ENCODE measurements at places on chromosomes 16 and 17.

- DNase-seq = no peak
These were observed 236.4 kb upstream of the AXIN2 start for GRCh38 chr17:65797809-65798208.

GRCh38 chr17:31202968-31203367 is 94.1 kb downstream of the OMG start:
- DNase-seq = no peak

- peak; percentile 17 for DNase-seq
These were observed 83.8 kb upstream of the CCL2 start for GRCh38 chr17:34171245-34171818.

DNA sequence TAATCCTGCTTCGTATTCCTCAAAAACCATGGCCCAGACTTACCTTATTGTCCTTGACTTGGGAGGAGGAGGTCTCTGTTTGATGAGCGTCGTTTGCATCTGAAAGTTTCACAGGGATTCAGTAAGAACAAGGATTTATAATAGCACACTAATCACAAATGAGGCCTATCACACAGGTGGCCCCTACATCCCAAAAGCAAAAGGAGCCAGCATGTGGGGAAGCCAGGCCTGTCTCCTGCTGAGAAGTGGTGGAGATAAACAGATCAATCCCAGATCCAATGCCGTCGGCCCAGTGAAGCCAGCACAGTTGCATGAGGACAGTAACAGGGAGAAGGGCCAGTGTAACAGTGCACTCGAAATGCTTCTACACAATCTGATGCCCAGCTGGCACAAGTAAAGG is 13.3 kb upstream of the EVPL start:
- no peak for DNase-seq

- no peak for DNase-seq
These were observed 59.4 kb upstream of the ALOX12 start for GRCh38 chr17:6936370-6937028.

- DNase-seq = no peak
These were observed 44.4 kb downstream of the HAPSTR1 start for GRCh38 chr16:9135797-9136196.

GRCh38 chr17:7982666-7983065 is 19.7 kb upstream of the GUCY2D start:
- DNase-seq = no peak

DNA sequence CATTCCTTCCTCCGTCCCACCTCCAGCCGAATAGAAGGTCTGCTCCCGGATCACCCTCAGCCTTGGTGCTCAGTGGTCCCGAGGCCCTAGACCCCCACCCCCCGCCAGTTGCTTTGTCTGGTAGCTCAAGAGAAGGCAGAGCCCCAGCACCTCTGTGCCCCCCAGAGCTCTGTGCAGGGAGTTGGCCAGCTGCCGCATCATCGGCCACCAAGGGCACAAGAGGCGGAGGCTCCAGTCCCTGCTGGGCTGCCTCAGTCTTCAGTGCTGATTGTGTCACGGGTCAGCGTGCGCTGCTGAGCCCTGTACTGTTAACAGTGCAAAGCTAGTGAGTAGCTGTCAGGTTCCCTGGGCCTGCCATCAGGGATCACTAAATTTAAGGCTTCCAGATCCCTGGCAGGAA is 22.2 kb upstream of the DRG2 start:
- no peak for DNase-seq

GRCh38 chr17:69702078-69702477 is 287.6 kb downstream of the MAP2K6 start:
- DNase-seq = no peak

- DNase-seq = no peak
These were observed 57.1 kb downstream of the ENGASE start for GRCh38 chr17:79131701-79132100.

DNA sequence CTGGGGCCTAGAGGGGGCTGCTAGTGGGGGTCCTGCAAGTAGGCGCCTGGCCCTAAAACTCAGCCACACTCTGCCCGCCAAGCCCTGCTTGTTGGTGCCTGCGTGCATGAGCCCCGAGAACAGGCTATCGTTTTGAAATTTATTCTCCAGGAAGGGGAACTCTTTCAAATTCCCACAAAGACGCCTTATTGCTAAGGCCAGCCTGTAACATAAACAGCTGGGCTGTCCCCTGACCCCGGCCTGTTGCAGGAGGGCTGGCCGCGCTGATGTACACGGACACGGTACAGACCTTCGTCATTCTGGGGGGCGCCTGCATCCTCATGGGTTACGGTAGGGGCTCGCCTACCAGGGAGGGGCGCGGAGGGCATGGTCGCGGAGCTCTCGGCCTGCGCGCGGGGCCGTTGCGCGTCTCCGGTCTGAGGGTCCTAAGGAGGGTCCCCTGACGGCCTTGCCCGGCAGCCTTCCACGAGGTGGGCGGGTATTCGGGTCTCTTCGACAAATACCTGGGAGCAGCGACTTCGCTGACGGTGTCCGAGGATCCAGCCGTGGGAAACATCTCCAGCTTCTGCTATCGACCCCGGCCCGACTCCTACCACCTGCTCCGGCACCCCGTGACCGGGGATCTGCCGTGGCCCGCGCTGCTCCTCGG is 4.3 kb downstream of the SLC5A2 start:
- DNase-seq = no peak

DNA sequence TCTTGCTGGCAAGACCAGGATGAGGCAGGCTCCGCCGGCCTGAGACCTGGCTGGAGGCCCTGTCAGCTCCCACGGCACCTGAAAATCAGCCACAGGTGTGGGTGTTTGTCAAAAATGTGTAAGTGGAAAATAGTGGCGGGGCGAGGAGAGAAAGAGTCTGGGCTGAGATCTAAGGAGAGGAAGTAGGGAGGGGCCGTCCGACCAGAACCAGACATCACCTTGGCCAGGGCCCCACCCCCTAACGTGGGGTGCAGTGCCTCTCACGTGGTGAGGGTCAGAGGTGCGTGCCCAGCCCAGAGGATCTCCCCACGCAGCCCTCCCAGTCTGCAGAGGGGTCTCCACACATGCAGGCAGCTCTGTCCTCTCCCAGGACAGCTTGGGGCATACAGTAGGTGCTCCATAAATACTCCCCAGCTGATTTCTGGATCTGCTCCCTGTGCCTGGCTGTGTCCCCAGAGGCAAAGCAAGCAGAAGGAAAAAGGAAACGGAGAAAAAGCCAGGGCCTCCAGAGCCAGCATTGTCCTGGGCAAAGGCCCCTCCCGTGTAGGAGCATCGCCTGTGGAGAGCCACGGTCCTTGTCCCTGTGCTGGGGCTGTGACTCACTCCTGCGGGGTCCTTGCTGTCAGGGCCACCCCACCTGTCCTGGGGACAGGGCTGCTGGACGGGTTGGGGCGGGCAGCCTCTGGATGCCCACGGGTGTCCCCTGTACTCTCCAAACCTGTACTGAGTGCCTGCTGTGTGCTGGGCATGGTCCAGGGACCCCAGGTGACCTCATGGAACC is 16.7 kb downstream of the ZFPM1 start:
- DNase-seq = peak; percentile 53

GRCh38 chr16:4016005-4016352 is 100.3 kb downstream of the ADCY9 start:
- DNase-seq = no peak

DNA sequence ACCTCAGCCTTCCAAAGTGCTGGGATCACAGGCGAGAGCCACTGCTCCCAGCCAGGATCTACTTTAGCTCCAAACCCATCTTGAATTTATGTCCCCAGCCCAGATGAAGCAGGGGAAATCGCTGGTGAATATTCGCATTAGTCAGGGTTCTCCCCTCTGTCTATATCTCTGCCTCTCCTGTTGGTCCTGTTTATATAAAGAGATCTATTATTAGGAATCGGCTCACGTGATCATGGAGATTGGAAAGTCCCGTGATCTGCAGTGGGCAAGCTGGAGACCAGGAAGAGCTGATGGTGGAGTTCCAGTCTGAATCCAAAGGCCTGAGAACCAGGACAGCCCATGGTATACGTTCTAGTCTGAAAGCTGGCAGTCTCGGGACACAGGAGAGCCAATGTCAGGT is 382.8 kb downstream of the SEC14L1 start:
- DNase-seq = no peak

DNA sequence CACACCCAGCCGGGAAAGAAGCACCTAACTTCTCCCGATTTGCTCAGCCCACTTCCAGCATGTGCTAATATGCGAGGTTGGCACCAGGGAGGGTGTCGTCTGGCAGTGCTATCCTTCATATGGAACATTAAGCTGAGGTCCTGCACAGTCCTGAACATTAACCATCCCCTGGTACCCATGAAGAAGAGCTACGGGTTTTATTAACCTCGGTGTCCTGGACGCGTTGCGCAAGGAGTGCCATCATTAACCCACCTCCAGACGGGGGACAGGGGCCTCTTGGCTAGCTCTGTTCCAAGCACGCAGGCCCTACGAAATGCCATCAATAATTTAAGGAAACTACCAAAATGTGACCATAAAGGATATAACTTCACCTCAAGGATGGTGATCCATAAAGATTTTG is 193.5 kb downstream of the MAF start:
- DNase-seq = no peak

GRCh38 chr16:85857406-85857805 is 41.6 kb upstream of the IRF8 start:
- no peak for DNase-seq

DNA sequence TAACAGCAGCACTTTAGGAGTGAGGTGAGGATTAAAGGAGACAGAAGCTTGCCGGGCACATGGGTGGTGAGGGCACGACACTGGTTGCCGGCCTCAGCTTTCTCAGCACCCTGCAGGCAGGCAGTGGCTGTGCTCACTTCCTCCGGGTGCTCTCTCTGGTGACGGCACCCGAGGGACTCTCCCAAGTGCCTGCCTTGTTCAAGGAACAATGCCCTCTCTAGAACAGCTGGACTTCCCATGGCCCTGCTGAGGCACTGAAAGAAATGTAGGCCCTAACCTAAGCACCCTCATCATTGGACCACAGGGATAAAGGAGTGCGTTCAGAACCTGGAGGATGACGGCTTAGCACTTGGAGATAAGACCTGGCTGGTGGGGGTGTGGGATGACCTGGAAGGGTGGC is 72.7 kb downstream of the N4BP1 start:
- DNase-seq = no peak

GRCh38 chr17:80783486-80783885 is 208.2 kb upstream of the CHMP6 start:
- no peak for DNase-seq

- no peak for DNase-seq
These were observed 11.5 kb downstream of the CENPN start for GRCh38 chr16:81018496-81018895.

DNA sequence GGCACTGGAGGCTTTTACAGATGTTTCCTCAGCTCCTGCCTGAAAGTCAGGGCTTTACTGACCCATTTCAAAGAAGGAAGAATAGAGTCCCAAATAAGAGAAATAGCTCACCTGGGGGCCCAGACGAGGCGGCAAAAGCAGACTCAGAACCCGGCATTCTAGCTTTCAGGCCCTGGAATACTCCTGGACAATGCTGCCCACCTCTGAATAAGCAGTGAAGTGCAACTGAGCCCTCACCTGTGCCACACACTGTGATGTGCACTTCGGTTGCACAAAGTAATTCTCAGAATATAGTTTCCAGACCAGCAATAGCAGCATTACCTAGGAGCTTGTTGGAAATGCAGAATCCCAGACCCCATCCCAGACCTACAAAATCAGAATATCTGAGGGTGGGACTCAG is 54.6 kb downstream of the ZNF423 start:
- DNase-seq = no peak

- no peak for DNase-seq
These were observed 45.5 kb upstream of the SLC25A19 start for GRCh38 chr17:75334723-75335122.

GRCh38 chr16:86110726-86111125 is 211.8 kb downstream of the IRF8 start:
- no peak for DNase-seq

DNA sequence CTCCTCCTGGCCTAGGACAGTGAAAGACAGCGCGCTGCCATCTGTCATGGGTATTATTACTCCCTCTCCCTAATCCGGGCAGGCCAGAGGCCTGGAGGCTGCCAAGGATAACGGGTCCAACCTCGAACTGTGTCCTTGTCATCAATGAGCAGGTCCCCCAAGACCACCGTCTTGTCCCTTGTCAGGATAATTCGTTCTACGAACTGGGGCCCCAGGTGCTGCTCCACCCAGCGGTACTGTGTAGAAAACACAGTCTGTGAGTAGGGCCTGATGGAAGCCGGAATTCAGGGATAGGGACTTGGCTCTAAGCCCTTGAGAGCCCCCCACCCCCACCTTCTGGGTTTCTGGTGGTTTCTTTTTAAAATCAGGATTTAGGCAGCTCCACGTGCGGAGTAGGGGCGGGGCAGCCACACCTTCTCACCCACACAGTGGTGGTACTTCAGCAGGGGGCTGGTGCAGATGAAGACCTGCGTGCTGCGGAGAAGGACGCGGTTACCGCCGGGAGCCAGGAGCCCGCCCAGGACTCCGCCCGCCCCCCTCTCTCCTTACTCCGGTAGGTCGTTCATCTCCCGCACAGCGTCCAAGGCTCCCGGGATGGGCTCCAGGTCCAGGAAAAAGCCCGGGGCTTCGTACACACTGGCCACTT is 787 bp downstream of the NT5C start:
- no peak for DNase-seq

DNA sequence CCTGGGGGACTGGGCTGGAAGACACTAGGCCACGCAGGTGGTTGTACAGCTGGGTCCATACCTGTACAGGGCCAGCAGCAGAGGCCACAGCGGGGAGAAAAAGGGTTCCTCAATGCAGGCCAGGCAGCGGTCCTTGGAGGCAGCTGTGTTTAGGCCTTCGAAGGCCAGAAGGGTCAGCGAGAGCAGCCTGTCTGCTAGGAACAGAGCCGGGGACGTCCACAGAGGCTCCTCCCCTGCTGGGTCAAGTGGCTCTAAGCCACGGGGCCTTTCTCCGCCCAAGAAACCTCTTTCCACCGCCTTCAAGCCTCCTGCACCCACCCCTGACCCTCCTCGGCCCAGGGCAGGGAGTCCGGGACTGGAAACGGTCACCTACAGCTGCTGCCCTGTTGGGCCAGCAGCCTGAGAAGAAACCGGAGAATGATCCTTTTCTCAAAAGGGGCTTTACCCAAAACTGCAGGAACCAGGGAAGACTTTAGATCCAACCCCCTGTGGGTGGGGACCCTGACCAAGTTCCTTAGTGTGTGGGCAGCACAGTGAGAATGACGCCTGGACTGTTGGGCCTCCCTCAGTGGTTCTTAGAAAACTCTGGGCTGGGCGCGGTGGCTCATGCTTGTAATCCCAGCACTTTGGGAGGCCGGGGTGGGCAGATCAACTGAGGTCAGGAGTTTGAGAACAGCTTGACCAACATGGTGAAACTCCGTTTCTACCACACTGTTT is 8.4 kb upstream of the SPATA2L start:
- DNase-seq = no peak

DNA sequence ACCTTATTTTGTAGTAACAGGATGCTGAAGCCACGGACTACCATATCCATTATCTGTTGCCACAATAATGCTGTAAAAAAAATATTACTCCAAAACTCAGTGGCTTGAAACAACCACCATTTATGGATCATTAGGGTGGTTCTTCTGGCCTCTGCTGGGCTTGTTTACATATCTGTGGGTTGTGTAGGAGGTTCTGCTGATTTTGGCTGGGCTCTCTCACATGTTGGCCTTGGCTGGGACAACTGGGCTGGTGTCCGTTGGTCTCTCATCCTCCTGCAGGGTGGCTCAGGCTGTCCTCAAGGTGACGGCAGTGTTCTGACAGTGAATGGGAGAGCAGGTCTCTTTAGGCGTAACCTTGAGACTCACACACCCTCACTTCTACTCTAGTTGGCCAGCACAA is 76.0 kb downstream of the GPR139 start:
- DNase-seq = no peak

- DNase-seq = no peak
These were observed 840.2 kb upstream of the GOT2 start for GRCh38 chr16:59574296-59574695.

- no peak for DNase-seq
These were observed 113.0 kb downstream of the MYO1D start for GRCh38 chr17:32763855-32764439.

GRCh38 chr16:21224800-21225199 is 8.7 kb upstream of the ANKS4B start:
- no peak for DNase-seq
